ENCODE measurements at places on chromosomes 4 and X.

DNA sequence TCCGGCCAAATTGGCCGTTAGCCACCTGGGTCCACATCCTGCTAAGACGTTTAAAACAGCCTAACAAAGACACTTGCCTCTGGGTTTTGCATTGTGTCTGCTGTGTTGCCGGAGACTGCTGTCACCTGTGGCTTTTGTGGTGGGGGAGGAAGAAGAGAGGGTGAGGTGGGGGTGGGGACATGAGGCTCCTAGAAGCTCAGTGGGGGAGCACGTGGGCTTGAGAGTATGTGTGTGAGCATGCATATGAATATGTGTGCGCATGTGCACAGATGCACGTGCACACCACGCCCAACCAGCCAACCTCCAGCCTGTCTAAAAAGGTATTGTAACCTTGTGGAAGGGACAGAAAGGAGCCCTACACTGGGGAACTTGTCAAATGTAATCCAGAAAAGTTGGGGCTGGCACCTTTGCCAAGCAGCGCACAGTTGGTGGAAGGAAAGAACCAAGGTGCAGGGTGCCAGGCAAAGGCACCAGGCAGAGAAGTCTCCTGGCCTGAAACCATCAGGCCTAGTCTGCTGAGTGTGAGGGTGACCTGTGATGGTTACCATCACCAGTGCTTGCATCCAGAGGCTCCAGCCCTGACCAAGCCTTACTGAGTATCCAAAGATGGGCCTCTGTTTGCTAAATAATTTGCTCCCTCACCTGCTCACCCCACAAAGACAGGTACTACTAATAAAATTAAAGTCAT is 10.1 kb upstream of the SASH3 start:
- DNase-seq = no peak

DNA sequence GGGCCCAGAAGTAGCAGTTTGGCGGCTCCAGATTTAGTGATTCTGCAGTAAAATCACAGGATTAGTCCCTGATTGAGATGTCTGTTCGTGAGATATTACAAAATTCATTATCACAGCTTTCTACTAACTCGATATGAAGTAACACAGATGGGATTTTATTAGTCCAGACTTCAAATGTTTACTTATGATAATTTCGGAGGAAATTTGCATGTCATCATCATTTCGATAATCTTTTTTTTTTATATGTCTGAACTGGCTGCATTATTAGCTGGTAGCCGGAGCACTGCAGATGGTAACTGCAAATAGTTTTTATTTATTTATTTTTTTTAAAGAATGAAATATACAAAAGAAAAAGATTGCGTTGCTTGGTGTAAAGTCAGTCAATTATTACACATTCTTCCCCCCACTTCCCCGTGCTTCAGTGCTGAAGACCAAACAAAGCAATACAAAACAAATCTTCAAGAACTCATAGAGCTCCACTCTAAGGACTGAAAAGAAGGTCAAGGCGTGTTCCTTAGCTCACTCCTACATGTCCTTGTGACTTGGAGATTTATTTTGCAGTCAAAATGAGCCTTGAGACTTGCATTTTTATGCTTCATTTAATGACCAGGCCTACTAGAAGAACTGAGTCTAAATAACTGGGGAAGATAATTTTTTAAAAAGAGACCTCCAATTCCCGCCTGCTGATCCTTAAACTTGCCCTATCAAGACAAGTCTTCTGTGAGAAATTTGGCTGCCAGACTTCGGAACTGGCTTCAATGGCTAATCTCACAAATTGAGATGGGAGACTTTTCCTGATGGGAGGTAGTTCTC is 11.7 kb upstream of the PITX2 start:
- DNase-seq = no peak

DNA sequence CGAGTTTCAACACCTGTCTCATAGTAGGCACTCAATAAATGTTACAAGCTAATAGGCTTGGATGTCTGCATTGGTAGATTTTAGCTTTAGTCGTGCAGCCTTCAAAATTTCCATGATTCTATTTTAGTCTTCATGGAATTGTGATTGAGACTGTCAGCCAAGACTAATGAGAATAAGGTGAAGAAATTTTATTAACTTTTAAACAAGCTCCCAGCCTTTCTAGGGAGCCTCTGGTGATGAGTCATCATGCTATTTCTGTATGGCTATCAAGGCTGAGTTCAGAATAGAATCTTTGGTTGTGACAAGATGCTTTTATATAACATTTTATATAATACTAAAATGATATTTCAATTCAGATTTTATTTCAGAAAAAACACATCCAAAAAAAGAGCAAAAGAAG is 685.8 kb downstream of the GABRG1 start:
- DNase-seq = no peak

DNA sequence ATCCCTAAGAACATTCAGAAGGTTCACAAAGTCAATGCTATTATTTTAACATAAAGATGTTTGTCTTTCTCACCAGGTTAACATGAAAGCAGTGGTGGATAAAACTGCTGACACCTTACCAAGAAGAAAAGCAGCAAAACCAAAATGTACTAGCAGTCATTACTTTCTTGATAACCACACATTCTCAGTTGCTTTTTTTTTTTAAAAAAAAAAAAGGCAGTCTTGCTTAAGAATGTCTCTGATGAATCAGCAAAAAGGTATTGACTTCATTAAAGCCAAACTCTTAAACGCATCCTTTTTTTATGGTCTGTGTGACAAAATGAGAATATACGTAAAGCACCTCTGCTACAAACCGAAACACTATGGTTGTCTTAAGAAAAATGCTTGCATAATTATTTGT is 31.9 kb downstream of the CDKL2 start:
- DNase-seq = no peak

GRCh38 chr4:17583276-17583675 is 6.3 kb downstream of the LAP3 start:
- no peak for DNase-seq

GRCh38 chrX:128216364-128216763 is 164.2 kb upstream of the ACTRT1 start:
- no peak for DNase-seq

GRCh38 chr4:94412019-94412657 is 39.6 kb upstream of the PDLIM5 start:
- no peak for DNase-seq

DNA sequence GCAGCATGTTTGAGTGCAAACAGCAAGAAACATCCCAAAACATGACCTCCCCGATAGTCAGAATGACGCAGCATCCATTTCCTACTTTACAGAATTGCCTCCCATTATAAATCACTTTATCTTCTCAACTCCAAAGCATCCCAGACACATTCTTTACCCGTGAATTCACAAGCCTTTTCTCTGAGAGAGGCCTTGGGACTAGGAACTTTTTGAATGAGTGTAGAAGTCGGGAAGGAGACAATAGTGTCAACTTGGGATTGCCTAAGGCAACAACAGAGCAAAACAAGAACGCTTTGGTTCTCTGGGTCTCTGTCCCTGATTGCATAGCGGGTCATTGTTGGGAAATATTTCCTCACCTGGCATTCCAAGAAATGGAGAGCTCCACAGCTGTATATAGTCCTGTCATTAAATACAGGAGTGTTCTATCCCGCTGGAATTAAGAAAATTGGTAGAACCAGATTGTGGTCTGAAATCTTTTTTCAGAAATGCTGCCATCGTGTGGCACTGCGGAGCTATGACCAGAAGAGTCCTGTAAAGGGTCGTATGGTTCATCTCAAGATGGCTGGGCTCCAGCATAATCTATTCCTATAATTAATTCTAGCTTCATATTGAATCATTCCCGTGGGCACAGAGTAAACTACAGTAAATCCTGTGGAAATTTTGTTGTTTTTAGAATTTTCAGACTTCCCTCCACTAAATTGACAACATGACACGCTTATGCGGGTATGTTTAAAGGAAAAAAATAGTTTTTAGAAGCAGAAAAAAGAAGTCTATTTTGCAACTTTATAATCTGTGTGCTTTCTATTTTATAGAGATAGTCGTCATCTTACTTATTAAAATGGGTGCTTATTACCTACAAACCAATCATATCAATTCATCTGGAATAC is 2.0 kb upstream of the SPP1 start:
- peak; percentile 51 for DNase-seq

DNA sequence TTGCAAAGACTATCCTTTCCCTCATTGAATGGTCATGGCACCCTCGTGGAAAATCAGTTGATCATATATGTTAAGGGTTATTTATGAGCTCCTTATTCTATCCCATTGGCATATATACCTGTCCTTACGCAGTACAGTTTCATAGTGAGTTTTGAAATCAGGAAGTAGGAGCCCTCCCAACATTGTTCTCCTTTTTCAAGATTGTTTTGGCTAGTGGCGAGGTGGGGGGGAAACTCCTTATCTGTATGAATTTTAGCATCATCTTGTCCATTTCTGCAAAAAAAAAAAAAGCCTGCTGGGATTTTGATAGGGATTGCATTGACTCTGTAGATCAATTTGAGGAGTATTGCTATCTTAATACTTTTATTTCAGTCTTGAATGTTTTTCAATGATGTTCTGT is 2.5 kb upstream of the USP9X start:
- DNase-seq = no peak

GRCh38 chrX:113629326-113629725 is 788.7 kb upstream of the AMOT start:
- DNase-seq = no peak

DNA sequence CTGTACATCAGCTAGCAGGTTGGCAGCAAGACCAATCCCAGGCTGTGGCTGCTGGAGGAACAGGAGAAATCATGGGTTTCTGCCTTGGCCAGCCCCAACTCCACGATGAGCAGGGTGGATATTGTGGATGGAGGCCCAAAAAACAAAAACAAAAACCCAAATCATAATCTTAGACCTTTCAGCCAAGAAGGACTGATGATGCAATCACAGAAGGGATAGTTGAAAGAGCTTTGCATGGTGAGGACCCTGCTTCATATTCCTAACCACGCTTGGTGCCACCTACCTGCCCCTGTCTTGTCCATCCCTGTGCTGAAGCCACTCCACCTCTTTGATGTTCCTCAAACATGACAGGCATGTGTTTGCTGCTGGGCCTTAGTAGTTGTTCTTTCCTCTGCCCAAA is 68.8 kb upstream of the CT45A1 start:
- no peak for DNase-seq

- DNase-seq = no peak
Measured at GRCh38 chr4:56728512-56728911, 47.4 kb upstream of the HOPX start.

GRCh38 chr4:156330436-156331031 is 376.9 kb upstream of the CTSO start:
- DNase-seq = no peak

GRCh38 chr4:186979961-186980745 is 256.5 kb upstream of the FAT1 start:
- no peak for DNase-seq

GRCh38 chr4:56959100-56959499 is 18.3 kb downstream of the NOA1 start:
- no peak for DNase-seq

DNA sequence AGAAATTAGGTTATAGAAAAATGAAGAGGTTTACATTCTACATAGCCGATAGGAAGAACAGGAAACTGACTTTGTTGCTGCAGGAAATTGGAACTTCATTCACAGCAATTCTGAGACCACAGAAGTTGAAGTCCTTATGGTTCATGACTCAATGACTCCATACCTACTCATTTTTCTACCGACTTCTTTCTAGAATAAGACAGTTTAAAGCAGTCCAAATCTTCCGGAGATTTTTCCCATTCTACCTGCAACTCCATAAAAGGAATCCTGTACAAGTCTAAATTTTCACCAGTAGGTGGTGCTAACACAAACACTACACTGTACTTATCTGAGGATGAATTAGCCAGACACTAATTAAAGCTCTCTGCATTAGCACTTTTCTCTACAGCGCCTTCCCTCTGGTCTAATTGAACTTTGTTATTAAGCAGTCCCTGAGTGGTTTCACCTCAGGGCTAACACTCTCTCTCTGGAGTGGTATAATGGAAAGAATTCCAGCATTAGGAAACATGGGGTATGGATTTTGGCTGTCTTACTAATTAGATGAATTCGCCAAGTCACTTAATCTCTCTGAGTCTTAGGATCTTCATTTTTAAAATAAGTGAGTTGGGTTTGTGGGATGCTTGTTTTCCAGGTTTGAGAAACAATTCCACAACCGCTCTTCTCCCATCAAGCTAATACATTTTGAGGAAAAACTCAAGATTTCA is 167.9 kb downstream of the SMIM20 start:
- DNase-seq = no peak

GRCh38 chr4:174663216-174663615 is 140.9 kb upstream of the HPGD start:
- DNase-seq = no peak

DNA sequence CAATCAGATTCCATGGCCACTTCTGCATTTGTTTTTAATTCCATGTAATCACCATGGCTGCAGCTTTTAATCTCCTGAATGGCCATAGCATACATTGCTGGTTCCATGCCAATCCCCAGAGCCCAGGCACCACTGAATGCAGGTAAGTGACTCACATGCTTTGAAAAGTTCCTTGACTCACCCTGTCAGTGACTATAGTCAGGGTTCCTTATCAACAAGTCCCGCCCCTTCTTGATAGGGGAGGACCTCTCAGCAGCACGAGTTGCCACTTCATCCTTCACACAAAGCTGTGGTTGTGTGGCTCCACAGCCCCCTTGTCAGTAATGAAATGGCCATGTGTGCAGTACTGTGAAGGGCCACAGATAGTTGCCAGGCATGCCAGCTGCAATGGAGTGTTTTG is 516.6 kb downstream of the PPARGC1A start:
- DNase-seq = no peak

GRCh38 chr4:182496408-182496807 is 253.2 kb downstream of the TENM3 start:
- DNase-seq = no peak

- no peak for DNase-seq
Measured at GRCh38 chrX:71365356-71365874, 742 bp upstream of the TAF1 start.

DNA sequence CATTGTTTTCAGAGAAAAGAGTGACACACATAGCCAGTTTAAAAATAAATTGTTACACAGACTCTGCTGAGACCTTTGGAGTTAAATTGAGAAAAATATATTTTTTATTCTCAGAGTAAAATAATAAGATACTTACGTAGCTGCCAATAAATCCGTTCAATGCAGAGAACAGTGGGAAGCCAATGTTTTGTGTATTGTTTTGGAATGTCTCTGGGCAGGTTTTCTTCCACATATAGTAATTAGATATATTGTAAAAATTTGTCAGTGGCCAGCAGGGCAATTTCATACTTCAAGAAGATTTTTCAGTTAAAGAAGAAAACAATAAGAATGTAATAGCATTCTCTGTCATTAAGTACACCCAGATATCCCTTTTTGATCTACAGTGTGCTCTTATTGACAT is 999.5 kb upstream of the INTU start:
- no peak for DNase-seq

GRCh38 chrX:152635941-152636340 is 1.8 kb upstream of the GABRQ start:
- DNase-seq = peak; percentile 51

DNA sequence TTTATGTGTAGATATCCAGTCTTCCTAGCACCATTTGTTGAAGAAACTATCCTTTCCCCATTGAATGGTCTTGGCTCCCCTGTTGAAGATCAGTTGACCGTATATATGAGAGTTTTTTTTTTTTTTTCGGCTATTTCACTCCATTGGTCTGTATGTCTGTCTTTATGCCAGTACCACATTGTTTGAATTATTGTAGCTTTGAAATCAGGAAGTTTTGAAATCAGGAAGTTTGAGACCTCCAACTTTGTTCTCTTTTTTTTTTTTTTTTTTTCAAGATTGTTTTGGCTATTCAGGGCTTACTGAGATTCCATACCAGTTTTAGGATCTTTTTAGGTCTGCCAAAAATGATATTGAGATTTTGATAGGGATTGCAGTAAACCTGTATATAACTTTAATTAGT is 4.3 kb upstream of the SCD5 start:
- no peak for DNase-seq
